Thoracic aorta (tissue), 2 donors: ENCODE measurements at places on chromosomes 5 and 9. TPM values are rescaled to one million over a fixed set of nuclear protein-coding genes. Genes with fewer than 3 reads are reported as not detected.

- DNase-seq: no peak
Measured at GRCh38 chr5:7394889-7395431, 978 bp upstream of the ADCY2 start.

- DNase-seq: no peak
Measured at GRCh38 chr5:170470808-170471404, 32.9 kb upstream of the KCNIP1 start.

- no peak for DNase-seq
Measured at GRCh38 chr9:115650768-115651167, 502.8 kb upstream of the PAPPA start.

DNA sequence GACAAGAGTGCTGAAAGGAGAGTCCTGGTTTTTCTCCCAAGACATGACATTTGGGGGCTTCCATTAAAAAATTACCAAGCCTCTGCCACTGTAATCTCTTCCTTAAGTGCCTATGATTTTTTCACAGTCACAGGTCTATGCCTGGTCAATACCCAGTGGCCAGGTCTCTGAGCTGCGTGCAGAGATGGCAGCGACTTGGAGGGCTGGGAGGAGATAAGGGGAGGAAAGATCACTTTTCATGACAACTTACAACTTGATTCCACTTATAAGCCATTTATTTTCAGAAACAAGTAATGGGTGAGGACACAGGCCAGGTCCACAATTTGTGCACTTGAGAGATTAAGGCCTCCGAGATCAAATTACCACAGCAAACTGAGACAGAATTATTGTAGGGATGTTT, 1.9 kb upstream of the PCDHAC2 start:
- no peak for DNase-seq

- no peak for DNase-seq
Measured at GRCh38 chr9:96331236-96331947, 29.4 kb upstream of the HSD17B3 start.

GRCh38 chr5:168528521-168529373, at the start of gene FBLL1:
Gene FBLL1, plus strand, starts transcription at chr5:168529305. Its CDS starts 200 bp downstream, at chr5:168529505.
- no peak for DNase-seq

Gene EGFLAM
- total RNA-seq: 10.7 TPM

Gene CAMK4
- total RNA-seq: 3.8 TPM
